Left renal cortex interstitium (tissue), 4 donors: ENCODE measurements at places on chromosomes 12 and 14. TPM values are rescaled to one million over a fixed set of nuclear protein-coding genes. Genes with fewer than 3 reads are reported as not detected.

- DNase-seq = no peak
Observed at GRCh38 chr14:92846162-92846897, 52.2 kb downstream of the GOLGA5 start.

GRCh38 chr14:27863166-27863565, 903.4 kb upstream of the FOXG1 start:
- no peak for DNase-seq

DNA sequence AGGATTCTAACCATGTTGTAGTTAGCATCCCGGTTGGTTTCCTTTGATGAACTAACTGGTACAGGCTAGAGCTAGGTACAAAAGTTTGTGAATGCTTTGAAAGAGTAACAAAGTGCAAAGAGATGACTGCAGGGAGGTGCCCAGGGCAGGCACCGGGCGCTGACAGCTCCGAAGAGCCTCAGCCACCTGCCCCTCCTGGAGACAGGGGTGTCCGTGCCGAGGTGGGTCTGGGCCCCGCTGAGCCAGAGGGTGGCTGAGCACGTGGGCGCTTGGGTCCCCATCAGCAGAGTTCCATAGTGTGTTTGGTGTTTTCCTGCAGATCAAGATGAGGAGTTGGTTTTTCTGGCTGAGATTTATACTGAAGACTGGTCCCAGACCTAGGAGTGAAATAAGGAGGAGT, 19.9 kb downstream of the PRKAB1 start:
- DNase-seq = no peak

- no peak for DNase-seq
Observed at GRCh38 chr12:89059056-89059455, 293.2 kb downstream of the DUSP6 start.

GRCh38 chr14:61696753-61697318, 1.5 kb downstream of the HIF1A start:
- no peak for DNase-seq

Gene NELL2
- polyA plus RNA-seq = 16.1 TPM

Gene TAS2R8
- polyA plus RNA-seq = not detected

Gene KRT78
- not detected for polyA plus RNA-seq

GRCh38 chr14:34340025-34340625, 121.9 kb downstream of the SPTSSA start:
- no peak for DNase-seq

DNA sequence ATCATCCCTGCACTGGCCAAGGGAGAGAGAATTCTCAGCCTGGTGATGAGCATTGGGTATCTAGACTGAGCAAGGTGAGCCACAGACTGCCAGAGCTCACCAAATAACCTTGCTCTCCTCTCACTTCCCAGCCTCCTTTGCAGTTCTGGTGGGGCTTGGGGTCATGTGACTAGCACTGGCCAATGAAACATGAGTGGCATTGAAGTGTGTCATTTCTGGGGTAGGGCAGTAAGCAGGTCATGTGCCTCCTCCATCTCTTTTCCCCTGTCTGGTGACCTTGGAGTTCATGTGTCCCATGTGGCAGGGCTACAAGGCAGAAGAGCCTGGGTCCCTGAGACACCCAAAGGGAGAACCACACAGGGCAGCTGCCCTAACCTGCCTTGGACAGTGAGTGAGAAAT, 3.6 kb upstream of the KRT72 start:
- no peak for DNase-seq

GRCh38 chr12:99810718-99811593, 163.4 kb downstream of the GARIN6 start:
- no peak for DNase-seq

Gene C12orf54
- 0.49 TPM for polyA plus RNA-seq

DNA sequence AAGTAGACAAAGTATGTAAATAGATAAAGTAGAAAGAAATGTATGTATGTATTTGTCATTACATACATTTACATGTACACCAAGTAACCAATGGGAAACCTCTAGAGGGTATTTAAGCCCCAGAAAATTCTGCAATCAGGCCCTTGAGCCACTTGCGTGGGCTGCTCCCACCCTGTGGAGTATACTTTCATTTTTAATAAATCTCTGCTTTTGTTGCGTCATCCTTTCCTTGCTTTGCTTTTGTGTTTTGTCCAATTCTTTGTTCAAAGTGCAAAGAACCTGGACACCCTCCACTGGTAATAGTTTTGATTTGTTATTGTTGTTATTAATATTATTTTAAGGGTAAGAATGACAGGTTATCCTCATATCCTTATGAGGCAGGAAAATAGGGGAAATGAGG, 21.8 kb downstream of the CAPS2 start:
- no peak for DNase-seq

DNA sequence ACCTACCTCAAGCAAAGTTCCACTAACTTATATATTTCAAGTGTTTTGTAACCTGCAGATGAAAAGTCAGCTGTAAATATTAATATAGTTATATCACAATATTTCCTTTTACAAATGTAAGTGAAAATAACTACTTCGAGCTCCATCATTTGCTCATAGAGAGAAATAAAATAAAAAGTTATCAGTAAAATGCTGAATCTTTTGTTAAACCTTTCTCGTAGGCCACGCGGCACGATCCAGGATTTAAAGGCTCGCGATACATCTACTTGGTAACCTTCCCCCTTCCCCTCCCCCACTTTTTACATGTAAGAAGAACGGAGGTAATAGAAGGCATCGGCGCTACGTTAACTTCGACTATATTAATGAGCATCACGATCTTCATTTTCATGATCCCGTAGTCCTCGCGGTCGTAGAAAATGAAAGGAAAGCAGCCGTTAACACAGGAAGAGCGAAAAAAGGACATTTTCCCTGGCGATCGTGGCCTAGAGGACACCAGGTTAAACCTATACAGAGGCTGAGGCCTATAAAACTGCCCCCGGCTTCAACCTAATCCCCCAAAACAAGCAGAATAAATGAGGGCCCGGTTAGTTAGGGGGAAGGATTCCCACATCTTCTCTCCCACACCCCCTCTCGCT, 508 bp downstream of the HNRNPC start:
- DNase-seq = peak; percentile 53

Gene LTBP2
- polyA plus RNA-seq = 4.9 TPM

DNA sequence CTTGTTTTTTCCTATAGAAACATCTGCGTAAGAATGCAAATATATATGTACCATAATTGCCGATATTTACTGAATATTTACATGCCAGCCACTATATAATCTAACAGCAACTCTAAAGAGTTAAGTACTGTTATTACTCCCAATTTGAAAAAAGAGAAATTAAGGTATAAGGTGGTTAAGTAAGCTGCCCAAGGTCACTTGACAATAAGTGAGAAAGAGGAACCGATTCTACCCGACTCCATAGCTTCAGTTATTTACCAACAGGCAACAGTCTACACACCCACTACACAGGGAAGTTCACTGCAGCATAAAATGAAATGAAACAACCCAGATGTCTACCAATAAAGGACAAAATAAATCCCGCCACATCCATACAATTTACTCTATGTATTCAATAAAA, 1.1 kb downstream of the MIS18BP1 start:
- no peak for DNase-seq

DNA sequence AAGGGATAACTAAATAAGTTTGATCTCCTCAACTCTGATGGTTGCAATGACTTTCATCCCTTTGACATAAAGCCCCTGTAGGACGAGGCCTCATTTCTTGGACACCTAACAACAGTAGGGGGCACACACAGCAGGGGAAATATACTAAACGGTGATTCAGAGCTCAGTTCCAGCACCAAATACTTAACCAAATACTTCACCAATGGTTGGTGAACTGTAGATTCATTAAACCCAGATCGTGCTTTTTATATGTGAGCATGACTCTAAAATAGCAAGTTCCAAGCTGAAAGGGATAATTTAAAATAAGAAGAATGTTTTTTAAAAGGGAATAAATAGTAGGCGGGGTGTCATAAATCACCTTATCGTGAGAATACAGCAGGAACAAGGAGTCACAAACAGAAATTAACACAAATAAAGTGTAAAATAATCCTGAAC, 53.2 kb downstream of the ATG2B start:
- no peak for DNase-seq
